Activated CD4-positive, alpha-beta memory T cell treated with anti-CD3 and anti-CD28 coated beads for 36 hours (primary cell): ENCODE measurements at places on chromosomes 7 and 10. TPM values are rescaled to one million over a fixed set of nuclear protein-coding genes. Genes with fewer than 3 reads are reported as not detected.

The INHBA gene
- not detected for total RNA-seq

The SCART1 gene
- 6.2 TPM for total RNA-seq

DNA sequence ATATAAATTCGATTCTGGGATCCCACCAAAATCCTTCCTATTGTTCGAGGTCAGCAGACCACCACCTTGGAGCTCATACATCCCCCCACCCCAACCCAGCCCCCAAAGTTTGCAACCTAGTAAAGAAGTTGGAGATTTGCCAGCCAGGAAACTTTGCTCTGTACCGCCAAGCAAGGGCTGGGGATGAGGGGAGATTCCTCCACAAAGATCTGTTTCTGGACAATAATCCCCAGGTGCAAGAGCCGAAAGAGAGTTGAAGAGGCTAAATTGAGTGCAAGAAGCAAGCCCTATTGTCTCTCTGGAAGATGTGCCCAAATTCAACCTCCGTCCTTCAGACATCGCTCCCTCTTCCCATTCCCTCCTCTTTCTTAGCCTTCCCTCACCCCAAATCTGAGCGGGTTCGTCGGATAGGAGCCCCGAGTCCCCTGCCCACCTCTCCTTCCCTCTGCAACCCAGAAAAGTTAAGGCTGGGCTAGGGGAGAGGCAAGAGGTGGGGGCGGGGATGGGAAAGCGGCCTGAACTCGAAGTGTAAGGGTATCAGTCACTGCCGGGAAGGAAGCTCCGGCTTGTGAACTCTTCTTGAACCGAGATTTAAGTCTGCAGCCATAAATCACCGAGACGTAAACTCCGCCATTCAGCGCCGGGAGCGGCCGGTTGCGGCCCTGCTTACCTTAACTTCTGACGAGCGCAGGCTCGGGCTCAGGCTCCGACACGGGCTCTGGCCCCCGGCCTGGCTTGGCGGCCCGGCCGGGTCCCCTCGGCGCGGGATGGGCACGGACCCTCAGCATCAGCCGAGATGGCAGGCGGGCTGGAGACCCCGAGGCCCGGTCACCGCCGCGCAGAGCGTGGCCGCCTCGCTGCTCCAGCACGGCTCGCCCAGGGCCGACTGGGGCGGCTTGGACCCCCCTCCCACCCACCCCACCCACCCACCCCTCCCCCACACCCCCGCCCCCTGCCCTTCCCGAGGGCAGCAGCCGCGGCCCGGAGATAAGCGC lies 10.8 kb upstream of the HOXA2 start:
- H3K36me3 ChIP-seq: no peaks in the 10 kb centered on the region
- H3K4me1 ChIP-seq: no peaks in the 10 kb centered on the region
- DNase-seq: no peak
- peaks cover 6% of the 10 kb centered on the region for H3K27me3 ChIP-seq
- no peak overlapping the region for H3K4me3 ChIP-seq
- no peak overlapping the region for H3K27ac ChIP-seq

DNA sequence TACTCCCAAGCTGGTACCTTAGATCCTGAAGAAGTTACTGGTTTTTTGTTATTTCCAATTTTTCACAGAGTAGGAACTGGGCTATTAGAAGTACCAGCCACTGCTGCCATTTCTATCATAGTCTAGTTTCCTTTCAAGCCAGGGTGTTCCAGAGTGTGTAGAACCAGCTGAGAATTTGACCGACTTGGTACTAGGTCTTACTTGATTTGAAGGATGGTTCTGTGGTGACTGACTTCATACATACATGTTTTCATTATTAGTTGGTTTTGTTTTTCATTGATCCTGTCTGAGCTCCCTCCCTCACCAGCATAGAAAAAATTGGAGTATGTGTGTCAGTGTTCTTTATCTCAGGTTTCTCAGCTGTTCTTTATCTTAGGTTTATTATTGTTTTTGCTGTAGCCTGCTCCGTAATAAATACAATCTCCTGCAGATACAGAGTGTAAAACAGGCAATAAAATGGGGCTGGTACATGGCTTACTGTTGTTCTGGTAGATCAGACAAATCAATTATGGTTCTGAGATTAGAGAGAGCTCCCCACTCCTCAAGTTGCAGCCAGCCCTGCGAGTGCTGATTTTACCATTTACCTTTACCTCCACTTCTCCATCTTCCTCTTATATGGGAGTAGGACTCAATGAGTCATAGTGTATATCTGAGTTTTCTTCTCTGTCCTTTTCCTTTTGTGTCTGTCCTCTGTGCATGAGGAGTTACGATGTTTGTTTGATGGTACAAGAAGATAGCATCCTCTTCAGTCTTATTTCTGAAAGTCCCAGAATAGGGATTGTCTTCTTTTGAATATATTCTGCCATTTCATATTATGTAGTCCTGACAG lies 122.6 kb downstream of the LRRC4 start:
- peak overlapping the region; percentile 53 for H3K27ac ChIP-seq
- H3K4me3 ChIP-seq: no peak overlapping the region
- DNase-seq: no peak
- no peaks in the 10 kb centered on the region for H3K27me3 ChIP-seq

GRCh38 chr7:157433628-157434027 lies 96.8 kb downstream of the DNAJB6 start:
- H3K27ac ChIP-seq: no peak overlapping the region
- peak overlapping the region; percentile 48 for H3K4me3 ChIP-seq
- H3K27me3 ChIP-seq: no peaks in the 10 kb centered on the region
- no peaks in the 10 kb centered on the region for H3K36me3 ChIP-seq
- DNase-seq: no peak
- H3K4me1 ChIP-seq: peaks cover 14% of the 10 kb centered on the region

GRCh38 chr7:115208710-115209560 lies 287.0 kb downstream of the MDFIC start:
- peaks cover 7% of the 10 kb centered on the region for H3K36me3 ChIP-seq
- no peaks in the 10 kb centered on the region for H3K27me3 ChIP-seq

- H3K4me1 ChIP-seq: no peaks in the 10 kb centered on the region
- H3K36me3 ChIP-seq: no peaks in the 10 kb centered on the region
- H3K27ac ChIP-seq: no peak overlapping the region
- DNase-seq: no peak
These were observed 12.4 kb downstream of the PRKG1 start for GRCh38 chr10:51086710-51087109.

DNA sequence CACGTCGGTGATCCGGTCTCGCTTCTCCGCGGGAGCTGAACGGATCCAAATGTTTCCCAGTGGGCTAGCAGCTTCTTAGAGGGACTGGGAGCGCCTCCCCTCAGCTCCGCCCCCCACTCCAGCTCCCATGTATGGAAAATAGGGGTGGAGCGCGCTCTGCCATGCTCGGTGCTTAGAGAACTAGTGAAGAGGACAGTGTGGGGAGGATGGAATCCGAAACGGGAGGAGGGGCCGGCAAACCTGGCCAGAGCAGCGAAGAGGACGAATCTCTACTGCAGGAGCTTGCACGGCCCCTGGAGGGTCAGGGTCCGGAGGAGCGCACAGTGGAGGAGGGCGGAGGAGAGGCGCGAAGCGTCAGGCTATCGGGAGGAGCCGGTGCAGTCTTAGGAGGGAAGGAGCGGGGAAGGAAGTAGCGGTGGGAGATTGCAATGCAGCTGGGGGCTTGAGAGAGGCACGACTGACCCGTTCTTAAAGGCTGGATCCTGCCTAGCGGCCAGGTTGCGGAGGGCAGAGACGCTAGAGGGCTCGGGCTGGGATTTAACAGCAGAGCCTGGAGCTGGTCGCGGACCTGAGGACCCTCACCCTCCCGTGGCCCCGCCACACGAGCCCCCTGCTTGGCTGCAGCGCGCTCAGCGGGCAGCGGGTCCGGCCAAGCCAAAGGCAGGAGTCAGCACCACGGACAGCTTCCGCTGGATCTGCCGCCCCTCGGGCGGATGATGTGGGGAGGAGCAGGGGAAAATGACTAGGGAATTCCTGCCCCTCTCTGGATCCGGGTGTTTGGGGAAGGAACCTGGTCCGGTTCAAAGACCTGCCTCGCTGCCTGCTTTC lies at the start of gene PRLHR:
TSS of gene PRLHR (minus strand) at position 51 of the 828 bp plus-strand sequence. CDS start 404 bp downstream, outside the sequence.
- DNase-seq: peak; percentile 22
- no peaks in the 10 kb centered on the region for H3K36me3 ChIP-seq
- H3K4me3 ChIP-seq: no peak within 1 kb of the TSS
- H3K27ac ChIP-seq: no peak within 1 kb of the TSS
